ENCODE measurements at places on chromosomes 2 and 18.
A peak's percentile ranks its signal among the peaks of the same experiment; 100 is the strongest.

DNA sequence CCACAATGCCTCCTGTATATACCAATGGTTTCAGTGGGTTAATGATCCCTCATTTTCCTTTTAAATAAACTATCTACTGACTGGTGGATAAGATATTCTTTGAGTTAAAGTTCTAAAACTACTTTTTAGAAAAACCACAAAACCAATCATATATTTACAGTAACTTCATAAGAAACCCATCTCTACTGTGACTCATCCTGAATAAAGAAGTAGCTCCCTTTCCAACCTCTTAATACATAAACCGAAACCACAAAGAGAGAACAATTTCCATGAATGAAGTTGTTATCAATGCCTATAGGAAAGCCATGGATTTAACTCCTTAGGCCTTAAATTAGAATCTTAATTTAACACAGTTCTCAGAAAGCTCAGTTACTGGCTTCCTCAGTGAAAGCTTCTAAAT lies 227.0 kb upstream of the SMAD7 start:
- no peak for DNase-seq

GRCh38 chr2:112153179-112153490 lies 14.9 kb downstream of the FBLN7 start:
- DNase-seq = no peak

DNA sequence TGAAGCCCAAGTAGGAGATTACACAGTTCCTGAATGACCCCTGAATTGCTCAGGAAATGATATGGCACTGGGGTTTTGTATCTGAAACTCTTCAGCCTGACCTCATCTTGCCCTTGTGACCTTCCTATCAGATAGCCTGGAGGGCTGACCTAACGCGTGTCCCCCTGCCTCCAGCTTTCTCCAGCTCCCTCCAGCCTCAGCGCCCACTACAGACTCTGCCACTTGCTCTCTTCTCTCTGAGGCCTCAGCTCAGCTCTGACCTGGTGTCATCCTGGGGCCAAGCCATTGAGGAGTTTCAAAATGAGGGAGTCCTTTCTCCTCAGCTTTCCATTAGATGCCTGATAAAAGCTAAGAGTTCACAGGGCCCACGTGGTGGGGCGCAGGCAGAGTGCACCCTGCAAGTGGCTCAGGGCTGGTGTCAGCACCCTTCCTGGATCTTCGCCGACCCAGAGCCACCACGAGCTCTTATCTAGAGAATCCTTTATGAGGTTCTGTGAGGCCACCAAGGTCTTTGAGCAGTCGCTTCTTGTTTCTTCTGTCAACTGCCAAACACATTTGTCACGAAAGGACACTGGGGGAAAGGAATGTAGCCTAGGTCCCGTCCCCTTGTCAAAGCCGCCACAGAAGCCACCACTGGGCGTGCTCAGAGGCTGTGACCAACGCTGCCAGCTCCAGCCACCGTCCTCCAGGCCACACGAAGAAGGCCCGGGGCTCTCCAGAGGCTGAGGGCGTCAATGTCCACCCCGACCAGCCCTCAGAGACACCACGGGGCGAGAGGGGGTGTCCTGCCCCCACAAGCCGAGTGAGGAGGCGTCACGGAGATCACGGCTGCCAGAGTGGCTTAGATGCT lies 131.3 kb upstream of the GPC1 start:
- no peak for DNase-seq

DNA sequence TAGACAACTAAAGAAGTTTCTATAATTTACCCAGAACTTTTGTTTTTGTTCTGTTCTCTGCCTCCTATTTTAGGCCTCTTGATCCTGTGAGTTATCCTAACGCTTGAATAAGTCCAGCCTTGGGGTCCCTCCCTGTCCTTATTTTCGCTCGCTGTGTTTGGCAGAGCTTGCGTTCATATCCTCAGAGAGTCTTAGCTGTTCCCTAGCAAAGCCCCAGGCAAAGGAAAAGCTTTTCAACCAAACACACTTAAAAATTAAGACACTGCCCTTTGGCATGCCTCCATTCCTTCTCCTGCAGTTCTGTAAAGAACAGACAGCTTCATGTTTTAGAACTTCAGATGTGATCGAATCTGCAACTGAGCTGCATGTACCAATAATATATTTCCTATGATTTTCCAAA lies 517.2 kb downstream of the SUCLG1 start:
- no peak for DNase-seq

- no peak for DNase-seq
Observed at GRCh38 chr18:54453996-54454395, 96.3 kb downstream of the C18orf54 start.

DNA sequence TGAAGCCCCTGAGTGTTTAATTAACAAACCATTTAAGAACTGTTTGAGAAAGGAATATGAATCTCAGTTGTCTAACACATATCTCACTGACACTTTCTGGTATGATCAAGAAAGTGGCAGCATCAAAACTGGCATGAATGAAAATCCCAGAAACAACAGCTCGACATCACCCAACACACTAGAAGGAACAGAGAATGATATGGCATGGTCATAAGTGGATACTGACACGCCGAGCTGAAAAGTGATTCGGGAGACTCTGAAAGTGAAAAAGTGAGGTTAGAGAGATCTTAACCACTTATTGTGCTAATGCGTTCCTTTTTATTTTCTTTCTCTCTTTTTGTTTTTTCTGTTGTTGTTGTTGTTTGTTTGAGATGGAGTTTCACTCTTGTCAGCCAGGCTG lies 37.9 kb downstream of the MRPL35 start:
- DNase-seq = no peak

DNA sequence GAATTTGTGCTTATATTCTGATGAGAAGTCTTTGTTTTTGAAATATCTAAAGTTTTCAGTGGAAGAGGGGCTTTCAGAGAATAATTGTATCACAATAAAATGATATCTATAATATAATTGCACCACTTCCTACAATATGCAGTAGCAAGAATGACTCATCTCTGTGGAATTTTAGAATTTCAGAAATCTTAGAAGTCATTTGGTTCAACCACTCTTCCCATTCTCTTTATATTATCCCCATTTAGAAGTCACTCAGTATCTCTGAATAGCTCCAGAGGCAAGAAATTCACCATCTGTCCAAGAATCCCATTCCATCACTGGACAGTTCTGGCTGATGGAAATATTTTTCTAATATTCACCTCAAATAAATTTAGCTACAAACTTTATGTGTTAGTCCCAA lies 59.3 kb upstream of the CCDC68 start:
- no peak for DNase-seq

DNA sequence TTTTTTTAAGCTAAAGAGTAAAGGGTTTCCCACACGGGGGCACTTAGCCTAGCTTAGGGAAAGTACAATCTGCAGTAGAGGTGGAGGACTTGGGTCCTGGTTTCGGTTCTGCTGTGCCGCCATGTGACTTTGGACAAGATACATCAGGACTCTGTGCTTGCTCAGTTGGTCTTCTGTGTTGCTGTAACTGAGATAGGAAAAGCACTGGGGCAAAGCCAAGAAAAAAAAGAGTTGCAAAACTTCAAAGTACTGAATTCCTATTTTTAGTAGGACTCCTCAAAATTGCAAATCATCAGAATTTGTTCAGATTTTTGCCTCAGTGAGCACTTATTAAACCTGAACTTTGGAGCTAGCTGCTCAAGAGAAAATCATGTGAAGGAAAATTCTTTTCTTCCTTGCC lies 96.3 kb upstream of the STON1 start:
- DNase-seq = peak; percentile 22

DNA sequence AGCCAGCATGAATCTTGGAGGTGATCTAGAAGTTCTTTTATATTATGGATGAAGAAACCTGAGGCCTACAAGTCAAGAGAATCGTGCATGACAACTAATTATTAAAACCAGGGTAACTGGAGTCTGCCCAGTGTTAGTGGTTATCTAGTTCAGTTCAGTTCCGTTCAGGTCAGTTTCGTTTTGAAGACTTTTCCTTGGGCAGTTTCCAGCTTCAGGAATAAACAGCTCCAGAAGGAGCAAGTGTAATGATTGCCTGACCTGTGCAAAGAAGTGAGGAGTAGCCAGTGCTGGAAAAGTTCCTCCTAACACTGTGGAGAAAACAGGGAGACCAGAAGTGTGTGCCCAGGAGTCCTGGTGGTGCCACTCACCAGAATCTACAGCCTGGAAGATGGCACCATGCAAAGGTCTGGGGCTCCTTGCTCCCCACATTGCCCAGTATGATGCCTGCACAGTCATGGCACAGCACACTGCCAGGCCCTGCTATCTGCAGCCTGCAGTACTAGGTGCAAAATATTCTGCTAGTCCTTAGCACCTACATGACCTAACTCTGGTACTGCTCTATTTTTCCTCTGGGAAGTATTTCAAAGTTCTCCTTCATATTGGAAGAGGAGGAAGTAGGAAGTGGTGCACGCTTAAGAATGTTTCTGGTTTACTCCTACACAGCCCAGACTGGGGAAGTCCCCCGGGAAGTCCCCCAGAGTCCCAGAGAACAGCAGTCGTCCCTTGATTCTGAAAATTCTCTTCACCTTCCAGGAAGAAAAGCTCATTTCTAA lies 65.8 kb downstream of the SUMO1 start:
- no peak for DNase-seq

- no peak for DNase-seq
Observed at GRCh38 chr2:50763776-50764175, 268.2 kb downstream of the NRXN1 start.

DNA sequence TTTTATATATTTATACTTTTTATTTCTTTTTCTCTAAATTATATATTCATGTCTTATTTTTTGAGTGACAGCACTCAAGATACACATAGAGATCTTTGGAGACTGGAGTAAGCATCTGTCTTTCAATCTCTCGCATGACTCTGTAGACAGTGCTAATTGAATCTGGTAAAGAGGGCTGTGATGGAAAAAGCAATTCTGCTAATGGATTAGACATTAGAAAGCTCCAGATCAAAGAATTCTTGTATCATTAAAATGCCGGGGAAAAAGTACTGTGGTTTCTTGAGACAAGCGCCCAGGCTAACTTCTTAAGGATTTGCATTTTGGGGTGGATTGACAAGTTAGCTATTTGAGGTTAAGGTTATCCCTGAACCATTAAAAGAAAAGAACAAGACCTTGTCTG lies 383.1 kb upstream of the TNP1 start:
- DNase-seq = no peak

GRCh38 chr2:65491381-65491905 lies 59.0 kb upstream of the SPRED2 start:
- DNase-seq = no peak

DNA sequence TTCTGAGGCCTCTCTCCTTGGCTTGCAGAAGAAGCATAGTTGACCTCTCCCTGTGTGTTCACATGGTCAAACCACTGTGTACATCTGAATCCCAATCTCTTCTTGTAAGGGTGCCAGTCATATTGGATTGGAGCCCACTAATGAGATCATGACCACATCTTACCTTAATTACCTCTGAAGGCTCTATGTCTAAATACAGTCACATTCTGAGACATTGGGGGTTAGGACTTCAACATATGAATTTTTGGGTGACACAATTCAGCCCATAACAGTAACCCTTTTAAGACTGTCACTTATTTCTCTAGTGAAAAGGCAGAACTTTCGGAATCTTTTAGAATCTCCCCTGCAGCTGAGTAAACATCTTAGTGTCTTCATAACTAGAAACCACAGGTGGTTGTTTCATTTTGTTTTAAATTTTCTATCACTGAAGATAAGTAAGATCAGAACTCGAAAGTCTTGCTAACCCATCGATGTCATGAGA lies 33.3 kb downstream of the BMP10 start:
- DNase-seq = no peak

- no peak for DNase-seq
Observed at GRCh38 chr2:234792621-234793022, 159.2 kb upstream of the SH3BP4 start.

GRCh38 chr2:9617749-9618148 lies 13.0 kb downstream of the YWHAQ start:
- no peak for DNase-seq

DNA sequence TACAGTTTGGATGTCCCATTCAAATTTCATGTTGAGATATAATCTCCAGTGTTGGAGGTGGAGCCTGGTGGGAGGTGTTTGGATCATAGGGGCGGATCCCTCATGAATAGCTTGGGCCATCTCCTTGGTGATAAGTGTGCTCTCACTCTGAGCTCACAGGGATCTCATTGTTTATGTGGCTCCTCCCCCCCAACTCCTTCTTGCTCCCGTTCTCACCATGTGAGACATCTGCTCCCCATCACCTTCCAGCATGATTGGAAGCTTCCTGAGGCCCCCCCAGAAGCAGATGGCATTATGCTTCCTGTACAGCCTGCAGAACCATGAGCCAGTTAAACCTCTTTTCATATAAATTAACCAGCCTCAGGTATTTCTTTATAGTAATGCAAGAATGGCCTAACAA lies 3.0 kb upstream of the INPP1 start:
- DNase-seq = no peak

GRCh38 chr2:202115479-202115971 lies 42.5 kb downstream of the KIAA2012 start:
- no peak for DNase-seq

- DNase-seq = no peak
Observed at GRCh38 chr2:140200764-140201163, 1420.6 kb upstream of the NXPH2 start.

DNA sequence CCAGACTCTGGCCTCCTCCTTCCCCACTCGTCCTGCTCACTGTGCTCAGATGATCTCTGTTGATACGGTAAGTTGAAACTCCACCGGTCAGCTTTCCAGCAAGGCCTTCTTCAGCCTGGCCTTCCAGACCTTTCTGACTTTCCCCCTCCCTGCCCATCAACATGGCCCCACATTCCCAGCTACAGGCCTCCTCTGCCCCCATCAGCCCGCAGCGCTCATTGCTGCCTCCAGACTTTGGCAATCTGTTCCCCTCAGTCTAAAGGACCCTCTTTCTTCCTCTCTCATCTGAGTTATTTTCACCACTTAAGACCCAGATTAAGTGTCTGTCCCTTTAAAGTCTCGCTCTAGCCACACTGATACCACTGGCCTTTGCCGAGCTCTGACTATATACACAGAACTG lies 10.6 kb downstream of the LOXHD1 start:
- no peak for DNase-seq

DNA sequence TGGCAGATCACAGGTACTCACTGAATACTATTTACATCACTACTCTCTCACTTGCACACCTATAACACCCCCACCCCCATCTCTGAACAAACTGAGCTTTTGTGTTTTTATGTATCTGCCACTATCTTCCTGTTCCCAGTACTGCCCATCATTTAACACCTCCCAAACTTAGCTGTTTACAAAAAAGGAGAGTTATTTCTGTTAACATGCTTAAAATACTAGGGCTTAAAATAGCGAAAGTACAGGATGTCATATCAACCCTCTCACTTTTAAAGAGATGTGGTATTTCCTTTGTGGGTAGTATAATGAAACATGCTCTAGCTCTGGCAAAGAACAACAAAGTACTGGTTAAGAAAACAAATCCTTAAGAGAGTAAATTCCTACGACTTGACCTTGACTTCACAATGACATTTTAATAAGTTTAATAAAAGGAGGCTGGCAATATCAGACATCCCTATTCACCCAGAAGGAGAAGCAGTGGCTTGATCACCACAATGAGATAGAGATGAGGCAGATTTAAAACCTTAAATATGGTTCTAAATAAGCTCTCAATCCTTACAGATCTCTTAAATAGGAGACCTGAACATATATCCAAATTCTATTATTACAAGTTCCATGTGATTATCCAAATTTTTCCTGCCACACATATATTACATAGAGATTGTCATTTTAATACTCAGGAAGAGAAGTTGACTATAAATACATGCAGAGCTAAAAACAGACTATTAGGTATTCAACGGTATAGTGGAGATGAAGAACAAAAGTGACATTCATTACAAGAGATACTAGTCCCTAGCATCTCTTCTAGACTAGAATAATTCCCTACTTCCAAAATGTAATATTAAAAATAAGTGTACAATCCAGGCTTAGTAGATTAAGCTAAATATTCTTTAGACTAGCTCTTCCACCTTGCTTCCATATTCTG lies 36.9 kb downstream of the TRAK2 start:
- no peak for DNase-seq

All from frontal cortex (tissue), 4 donors.